ENCODE measurements at places on chromosomes 3 and 15.

DNA sequence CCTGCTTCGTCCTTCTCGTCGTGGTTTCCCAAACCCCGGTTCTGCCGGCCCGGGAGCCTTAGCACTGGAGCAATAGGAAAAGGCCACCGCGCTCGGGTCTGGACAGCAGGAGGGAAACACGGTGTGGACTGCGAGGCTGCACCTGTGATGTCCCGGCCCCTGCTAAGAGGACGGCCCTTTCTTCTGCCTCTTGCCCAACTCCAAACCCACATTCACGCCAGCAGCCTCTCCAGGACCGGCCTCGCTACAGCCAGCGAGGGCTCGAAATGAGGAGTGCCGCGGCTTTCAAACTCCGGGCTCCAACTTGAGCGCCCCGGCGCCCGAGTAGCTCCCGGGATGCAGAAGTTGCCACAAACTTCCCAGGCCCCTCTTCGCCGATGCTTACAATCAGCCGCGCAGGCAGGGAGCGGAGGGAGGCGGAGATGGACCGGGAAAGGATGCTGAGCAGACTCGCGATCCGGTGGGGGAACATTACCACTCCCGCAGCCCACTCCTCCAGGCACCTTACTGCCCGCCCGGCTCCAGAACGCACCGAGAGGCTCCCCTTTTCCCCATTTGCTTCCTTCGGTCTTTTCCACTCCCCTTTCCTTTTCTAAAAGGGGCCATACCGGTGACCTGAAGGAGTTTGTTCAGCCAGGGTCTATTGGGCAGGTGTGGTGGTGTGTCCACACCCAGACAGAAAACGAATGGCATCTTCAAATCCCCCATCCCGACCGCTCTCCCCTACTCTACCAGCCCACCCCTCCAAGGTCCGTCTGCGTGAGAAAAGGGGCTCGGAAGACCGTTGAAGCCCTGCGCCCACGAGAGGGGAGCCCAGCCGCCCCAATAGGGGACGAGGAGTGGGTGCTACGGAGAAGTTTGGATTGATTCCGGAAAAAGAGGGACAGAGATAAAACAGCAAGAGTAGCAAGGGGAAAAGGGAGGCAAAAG, 18.8 kb upstream of the SATB1 start:
- DNase-seq: no peak

- no peak for DNase-seq
Measured at GRCh38 chr3:137792626-137793271, 28.6 kb downstream of the SOX14 start.

DNA sequence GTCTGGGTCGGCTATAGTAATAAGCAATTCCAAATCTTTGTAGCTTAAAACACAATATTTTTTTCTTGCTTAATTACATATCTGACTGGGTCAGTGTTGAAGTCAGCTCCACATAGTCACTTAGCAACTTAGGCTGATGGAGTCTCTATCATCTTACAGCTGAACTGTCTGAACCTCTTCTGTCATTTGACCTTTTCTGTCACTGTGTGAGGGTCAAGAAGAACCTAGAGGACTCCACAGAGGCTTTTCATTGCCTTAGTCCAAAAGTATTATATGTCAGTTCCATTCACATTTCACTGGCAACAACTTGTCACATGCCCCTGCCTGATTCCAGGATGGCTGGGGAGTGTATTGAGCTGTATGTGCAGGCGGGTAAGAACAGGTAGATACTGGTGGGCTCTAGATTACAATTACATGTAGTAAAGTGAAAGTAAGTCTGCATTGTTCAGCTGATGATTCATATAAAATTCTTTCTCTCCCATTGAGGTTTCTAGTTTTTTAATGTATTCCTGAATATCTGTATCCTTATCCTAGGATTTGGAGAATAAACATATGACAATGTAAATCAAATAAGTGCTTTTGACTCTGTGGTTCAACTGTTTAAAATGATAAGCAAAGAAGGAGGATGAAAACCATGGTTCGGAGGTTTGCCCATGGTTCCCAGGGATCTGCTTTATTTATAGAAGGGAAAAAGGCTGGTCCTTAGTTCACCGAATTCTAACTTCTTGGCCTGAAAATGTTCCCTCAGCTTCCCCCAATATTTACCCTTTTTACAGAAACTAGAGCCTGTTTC, 5.8 kb upstream of the ARPP21 start:
- no peak for DNase-seq

GRCh38 chr3:31550452-31551251, 17.9 kb downstream of the STT3B start:
- DNase-seq: no peak

- no peak for DNase-seq
Measured at GRCh38 chr3:37271611-37272010, 97.2 kb upstream of the LRRFIP2 start.

GRCh38 chr3:85576697-85577200, 618.0 kb downstream of the CADM2 start:
- DNase-seq: no peak

- DNase-seq: no peak
Measured at GRCh38 chr3:13223574-13224237, 150.5 kb upstream of the IQSEC1 start.

- no peak for DNase-seq
Measured at GRCh38 chr15:22808240-22808639, 21.8 kb downstream of the NIPA1 start.

GRCh38 chr15:71707230-71708050, 102.9 kb upstream of the NR2E3 start:
- DNase-seq: no peak

- no peak for DNase-seq
Measured at GRCh38 chr3:177196456-177197040, 734 bp downstream of the TBL1XR1 start.

- no peak for DNase-seq
Measured at GRCh38 chr3:193680220-193680619, 87.2 kb downstream of the OPA1 start.

DNA sequence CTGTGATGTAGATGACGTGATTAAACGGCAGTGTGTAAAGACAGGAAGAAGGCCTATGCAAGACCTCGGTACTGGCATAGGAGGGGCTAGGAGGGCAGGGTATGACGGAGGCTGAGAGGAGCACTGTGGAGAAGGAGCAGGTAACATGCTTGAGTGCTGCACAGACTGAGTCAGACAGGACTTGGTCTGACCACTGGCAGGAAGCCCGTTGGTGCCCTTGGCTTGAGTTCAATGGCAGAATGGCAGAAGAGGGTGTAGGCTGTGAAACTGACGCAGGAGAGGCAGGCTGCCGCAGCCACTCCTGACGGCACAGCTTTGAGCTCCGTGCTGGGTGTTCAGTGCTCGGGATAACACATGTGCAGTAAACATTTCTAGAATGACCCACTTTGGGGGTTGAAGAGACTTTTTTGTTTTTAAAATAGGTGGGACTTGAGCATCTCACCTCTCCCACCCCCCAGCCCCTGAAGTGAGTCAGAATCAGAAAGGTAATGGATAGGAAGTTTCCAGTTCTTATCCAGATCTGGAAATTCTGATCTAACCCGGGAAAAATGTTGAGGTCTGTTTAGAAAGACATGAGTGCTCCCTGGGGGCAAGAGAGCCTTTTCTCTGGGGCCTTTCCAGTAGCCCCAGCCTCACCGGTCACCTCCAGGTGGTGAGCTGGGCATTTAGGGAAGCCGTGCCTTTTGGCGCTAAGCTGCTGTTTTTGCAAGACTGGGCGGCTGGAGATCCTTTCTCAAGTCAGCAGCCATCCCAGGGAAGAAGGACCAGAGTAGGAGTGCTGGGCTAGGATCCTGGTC, 126.4 kb downstream of the RPLP1 start:
- no peak for DNase-seq

DNA sequence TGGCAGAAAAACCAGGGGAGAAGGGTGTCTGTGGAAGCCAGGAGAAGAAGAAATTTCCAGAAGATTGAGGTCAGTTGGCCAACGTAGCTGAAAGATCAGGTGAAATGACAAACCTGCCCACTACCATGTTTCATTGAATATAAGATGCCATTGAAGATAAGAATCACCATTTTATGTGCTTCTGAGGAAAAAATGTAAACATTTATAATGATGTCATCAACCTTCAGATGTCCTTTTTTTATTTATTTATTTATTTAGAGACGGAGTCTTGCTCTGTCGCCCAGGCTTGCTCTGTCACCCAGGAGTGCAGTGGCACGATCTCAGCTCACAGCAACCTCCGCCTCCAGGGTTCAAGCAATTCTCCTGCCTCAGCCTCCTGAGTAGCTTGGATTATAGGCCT, 4.9 kb upstream of the PODXL2 start:
- DNase-seq: no peak

DNA sequence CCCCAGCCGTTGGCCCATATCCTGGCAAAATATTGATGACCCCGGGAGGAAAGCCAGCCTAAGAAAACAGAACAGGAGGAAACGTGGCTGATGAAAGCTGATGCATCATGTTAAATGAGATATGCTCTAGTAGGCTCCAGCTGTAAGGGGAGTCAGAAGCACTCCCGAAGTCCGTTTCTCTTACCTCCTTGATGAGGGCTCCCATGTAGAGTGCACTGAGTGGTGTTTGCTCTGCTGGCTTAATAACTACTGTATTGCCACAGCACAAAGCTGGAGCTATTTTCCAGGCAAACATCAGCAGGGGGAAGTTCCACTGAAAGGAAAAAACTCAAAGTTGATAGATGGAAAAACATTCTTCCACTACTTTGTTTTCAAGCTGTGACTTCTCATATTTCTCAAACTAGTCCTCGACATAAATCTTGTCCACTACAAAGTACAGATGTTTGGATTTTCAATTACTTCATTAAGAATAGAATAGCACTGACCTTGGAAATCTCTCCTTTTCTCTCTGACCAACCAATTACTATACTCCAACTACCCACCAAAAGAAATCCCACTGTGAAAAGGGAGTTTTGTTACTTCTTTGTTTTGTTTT, 72.7 kb downstream of the ALDH1A2 start:
- DNase-seq: no peak

DNA sequence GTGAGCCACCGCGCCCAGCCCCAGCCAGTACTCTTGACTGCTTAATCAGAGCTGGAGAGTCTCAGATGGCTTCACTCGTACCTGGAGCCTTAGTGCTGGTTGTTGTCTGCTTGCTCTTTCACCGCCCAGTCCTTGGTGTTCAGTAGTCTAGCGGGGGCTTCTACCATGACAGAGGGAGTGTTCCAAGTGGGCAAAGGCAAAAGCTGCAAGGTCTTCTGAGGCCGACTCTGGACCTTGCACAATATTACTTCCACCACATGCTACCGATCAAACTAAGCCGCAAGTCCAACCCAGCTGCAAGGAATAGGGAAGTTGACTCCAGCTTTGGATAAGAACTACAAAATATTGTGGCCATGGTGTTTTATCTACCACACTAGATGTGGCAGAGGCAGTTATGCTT, 6.6 kb downstream of the PARL start:
- DNase-seq: no peak

- DNase-seq: no peak
Measured at GRCh38 chr3:126354776-126355175, 2.4 kb downstream of the KLF15 start.

DNA sequence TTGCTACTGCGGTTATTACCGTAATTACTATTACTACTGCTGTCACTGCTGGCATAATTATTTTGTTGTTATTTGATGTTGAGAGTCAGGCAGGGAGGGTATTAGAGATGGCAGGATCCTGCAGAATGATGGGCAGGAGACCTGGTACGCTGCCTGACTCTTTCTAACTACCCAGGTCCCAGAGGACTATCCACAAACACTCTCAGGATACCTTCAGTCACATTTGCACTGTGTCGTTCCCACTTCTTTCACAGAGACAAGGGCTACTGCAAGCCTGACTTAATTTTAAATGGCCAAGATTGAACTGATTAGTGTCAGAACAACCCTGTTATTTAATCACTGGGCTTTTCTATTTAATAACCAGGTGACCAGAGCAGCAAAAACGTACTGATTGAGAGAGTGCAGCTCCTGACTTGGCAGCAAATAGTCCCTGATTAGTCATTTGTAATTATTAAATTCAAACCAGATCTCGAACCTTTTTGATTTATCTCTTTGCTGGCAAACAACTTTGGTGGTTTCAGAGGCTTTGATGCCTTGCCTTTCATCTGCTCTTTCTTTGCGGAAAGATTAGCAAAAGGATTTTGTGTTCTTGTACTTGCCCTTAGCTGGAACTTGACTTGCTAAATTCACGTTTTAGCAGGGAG, 88.8 kb upstream of the ARHGEF3 start:
- no peak for DNase-seq

DNA sequence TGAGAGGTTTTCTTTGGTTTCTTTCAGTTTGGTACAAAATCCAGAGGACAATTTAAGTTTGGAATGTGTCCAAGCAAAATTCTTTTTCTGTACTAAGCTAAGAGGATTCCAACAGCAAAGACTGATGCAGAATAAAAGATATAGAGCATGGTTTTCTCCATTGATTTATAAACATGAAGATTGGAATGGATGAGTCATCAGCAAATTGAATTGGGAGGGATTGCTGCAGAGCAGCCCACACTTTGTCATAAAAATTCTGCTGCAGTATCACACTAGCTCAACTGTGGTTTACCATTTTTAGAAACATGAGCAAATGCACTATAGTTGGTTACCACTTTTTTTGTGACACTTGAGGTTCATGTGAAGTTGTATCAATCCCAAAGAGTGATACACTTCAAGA, 16.1 kb upstream of the LARP6 start:
- no peak for DNase-seq

- DNase-seq: no peak
Measured at GRCh38 chr3:87196879-87197278, 30.2 kb upstream of the CHMP2B start.

- no peak for DNase-seq
Measured at GRCh38 chr15:46420990-46421389, 786.2 kb downstream of the SQOR start.

GRCh38 chr15:58330741-58331559, 100.8 kb upstream of the LIPC start:
- no peak for DNase-seq

GRCh38 chr3:17030956-17031652, 146.3 kb downstream of the PLCL2 start:
- no peak for DNase-seq

DNA sequence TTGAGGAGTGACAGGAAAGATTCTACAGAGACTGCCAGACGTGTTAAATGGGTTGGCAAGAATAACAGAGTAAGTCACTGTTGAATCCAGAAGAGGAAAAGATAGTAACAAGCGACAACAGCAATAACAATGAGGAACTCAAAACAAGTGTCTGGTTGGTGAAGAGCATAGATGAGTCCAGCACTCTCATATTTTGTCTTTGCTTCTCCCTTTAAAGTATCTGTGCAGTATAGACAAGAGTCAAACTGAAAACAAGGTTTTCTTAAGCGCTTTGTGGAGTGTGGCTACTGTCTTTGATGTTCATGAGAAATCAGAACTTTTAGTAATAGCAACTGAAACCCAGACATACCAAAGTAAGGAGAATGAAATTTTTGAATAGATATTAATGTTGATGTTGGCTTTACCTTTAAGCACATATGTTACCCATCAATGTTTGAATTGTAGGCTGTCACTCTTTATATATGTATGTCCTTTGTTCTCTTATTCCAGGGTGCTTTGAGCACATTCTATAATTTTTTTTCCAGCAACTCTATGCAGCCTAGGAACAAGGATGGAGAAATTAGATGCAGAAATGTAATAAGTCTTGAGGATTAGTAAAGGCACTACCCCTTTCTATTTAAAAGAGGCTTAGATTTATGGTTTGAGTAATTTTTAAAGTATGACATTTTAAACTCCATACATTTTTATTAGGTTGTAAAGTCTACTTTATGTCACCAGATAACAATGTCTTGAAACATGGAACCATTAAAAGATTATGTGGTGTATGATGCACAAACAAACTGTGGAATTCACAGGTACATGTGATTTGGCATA, 185.5 kb downstream of the NFKBIZ start:
- no peak for DNase-seq
